ENCODE measurements at places on chromosomes 4 and X. TPM values are rescaled to one million over a fixed set of nuclear protein-coding genes. Genes with fewer than 3 reads are reported as not detected.

Gene IL2
- not detected for total RNA-seq

Gene GSX2
- not detected for total RNA-seq

Gene LRCH2
- 5.1 TPM for total RNA-seq

Gene FAM53A
- 1.5 TPM for total RNA-seq

Gene XAGE1A
- total RNA-seq, result not detected

Gene SLC10A4
- total RNA-seq, result not detected

Gene CDKL2
- total RNA-seq, result not detected

Gene MAGEA10
- total RNA-seq, result not detected

Gene FAM133A
- total RNA-seq, result not detected

Gene TACR3
- total RNA-seq, result not detected

Gene CLDN22
- not detected for total RNA-seq

All from subcutaneous adipose tissue (tissue), 4 donors.